ENCODE measurements at places on chromosomes 4 and X. TPM values are rescaled to one million over a fixed set of nuclear protein-coding genes. Genes with fewer than 3 reads are reported as not detected.

- no peak for DNase-seq
Measured at GRCh38 chr4:137739391-137739790, 207.1 kb upstream of the PCDH18 start.

DNA sequence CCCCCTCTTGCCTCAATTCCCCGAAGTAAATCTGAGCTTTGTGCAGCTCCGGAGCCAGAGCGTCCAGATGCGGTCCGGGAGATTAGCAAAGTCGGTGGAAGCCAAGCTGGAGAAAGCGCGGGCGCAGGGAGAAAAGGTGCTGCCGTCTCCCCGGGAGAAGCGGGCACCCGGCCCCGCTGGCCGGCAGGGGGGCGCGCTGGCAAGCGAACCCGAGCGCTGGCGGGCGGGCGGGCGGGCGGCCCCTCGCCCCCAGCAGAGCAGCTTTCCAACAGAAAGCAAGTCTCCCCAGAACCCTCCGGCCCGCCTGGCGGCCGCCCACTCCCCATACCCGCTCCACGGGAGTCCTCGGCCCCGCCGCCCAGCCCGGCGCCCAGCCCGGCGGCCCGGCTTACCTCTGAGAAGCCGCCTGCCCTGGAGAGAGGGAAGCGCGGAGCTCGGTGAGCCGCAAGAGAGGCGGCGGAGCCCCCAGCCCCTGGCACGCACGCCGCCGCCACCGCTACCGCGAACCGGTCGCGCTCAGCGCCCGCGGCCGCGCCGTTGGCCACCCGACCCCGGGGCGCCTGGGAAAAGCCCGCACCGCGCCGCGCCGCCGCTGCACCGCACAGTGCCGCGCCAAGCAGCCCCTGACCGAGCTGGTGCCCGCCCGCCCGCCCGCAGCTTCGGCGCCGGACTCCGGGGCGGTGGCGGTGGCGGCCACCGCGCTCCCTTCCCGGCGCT, 529 bp upstream of the CITED1 start:
- DNase-seq: no peak

GRCh38 chr4:7427361-7427760, 7.4 kb downstream of the PSAPL1 start:
- DNase-seq: no peak

GRCh38 chr4:73675623-73676022, 55.4 kb upstream of the RASSF6 start:
- no peak for DNase-seq

- DNase-seq: no peak
Measured at GRCh38 chr4:104248726-104249125, 246.0 kb downstream of the CXXC4 start.

- no peak for DNase-seq
Measured at GRCh38 chr4:122073615-122074014, 78.5 kb upstream of the BLTP1 start.

- DNase-seq: peak; percentile 68
Measured at GRCh38 chr4:175758050-175759024, 53.7 kb downstream of the GPM6A start.

DNA sequence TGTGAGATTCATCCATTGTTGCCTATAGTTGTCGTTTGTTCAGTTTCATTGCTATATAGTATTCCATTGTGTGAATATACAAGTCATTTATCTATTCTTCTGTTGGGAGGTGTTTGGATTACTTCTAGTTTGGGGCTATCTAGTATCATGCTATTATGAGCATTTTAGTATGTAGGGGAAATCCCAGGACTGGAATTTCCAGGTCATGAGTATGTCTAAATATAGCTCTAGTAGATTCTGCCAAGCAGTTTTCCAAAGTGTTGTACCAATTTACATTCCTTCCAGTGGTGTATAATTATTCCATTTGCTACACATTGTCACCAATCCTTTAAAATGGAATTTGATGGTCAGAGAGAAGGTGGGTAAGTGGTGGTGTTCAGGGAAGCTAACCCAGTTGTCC, 30.1 kb downstream of the EGFL6 start:
- DNase-seq: no peak

- no peak for DNase-seq
Measured at GRCh38 chr4:24210332-24210902, 320.6 kb upstream of the PPARGC1A start.

DNA sequence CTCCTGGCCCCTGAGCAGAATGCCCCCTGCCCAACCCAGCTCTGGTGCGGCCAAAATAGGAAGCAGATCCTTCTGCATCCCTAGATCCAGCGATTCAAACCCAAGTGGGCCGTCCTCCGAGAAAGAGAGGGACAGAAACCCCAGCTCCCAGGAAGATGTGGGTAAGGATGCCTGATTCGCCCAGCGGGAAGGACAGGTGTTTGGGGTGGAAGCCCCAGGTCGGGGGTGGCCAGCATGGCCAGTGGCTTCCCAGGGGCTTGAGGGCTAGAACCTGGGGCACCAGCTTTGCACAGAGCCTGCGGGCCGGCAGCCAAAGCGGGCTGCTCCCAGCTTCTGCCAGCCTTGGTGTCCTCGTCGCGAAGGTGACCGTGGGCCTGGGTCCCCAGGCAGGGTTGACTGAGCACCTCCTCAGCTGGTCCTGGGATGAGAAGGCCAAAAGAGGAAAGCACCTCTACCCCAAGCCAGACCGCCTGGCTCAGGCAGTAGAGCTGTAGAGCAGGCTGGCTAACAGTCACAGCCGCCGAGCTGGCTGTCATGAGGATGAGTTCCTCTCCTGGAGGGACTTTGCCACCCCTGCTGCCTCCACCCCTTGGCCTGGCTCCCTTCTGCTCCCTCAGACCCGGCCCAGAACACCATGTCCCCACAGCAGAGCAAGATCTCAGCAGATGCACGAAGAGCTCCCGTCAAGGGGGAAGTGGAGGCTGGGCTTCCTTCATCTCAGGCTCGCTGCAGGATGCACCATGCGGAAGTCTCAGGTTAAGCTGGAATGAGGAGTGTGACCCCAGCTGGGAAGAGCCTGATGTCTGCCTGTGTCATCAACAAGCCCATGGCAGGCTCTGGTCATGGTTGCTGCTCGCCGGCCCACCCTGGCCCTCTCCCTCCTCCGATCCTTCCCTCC, 59.9 kb downstream of the CPZ start:
- no peak for DNase-seq

DNA sequence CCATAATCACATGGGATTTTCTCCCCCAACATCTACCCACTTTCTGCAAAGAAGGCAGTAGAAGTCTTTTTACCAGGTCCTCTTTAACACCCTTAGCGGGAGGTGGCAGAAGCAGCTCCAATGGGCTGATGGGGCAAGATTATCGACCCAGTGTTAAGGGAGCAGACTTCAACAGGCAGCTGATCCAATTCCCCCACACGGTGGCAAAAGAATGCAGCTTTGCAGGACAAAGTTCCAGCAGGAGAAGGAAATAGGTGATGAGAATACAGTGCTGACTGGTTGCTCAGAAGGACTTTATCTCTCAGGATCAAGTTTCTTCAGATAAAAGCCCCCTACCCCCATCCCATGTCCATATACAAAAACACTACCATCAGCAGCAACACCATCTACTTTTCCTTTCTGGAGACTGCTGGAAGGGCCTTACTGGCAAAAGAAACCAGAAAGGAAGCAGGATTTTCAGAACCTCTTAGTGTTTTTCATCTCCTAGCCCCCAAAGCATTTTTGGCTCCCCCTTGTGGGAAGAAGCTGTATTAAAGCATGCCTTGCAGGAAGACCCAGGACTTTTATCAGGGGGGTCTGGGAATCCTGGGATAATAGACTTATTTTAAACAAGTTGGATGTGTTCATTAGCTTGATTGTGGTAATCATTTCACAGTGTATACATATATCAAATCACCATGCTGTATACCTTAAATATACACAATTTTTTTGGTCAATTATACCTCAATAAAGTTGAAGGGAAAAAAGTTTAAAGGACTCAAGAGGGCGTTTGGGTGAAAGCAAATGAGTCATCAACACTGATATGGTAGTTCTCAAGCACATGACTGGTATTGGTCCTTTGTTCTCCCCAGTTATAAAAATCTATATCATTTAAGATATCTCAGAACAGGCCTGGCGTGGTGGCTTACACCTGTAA, 146.4 kb downstream of the GPC3 start:
- DNase-seq: peak; percentile 25

GABRG1 gene
- total RNA-seq: not detected

AP1S2 gene
- 2.4 TPM for total RNA-seq

GPM6B gene
- total RNA-seq: 145 TPM

ARHGAP6 gene
- not detected for total RNA-seq
